ENCODE measurements at places on chromosomes 5 and 9. TPM values are rescaled to one million over a fixed set of nuclear protein-coding genes. Genes with fewer than 3 reads are reported as not detected.
A peak's percentile ranks its signal among the peaks of the same experiment; 100 is the strongest.

Gene RFESD
- 6.4 TPM for total RNA-seq

Gene REEP2
- total RNA-seq, result 1.1 TPM

Gene ARL14EPL
- not detected for total RNA-seq

Gene OR4F3
- total RNA-seq, result not detected

Gene LCP2
- 73.0 TPM for total RNA-seq

Gene CCL21
- 473 TPM for total RNA-seq

Gene ECSCR
- 46.7 TPM for total RNA-seq

Gene INSL4
- not detected for total RNA-seq

Gene TMEM8B
- total RNA-seq, result 11.6 TPM

Gene PCDHB7
- 4.7 TPM for total RNA-seq

DNA sequence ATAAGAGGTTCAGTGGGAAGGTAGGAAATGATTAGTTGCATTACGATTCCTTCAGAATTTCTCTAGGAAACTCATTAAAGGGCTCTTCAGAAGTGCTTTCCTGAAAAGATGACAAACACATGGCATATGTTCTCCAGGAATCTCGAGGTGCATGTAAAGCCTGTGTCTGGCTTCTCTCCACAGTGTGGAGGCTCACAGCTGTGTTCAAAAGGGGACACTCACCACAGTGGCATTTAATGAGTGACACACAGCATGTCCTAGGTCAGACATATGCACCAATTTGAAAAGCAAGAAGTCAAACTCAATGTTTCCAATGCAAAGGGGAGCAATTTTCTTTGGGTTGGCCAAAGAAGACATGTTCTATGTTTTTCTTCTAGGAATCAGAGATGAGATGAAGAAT lies 976.9 kb downstream of the MAT2B start:
- DNase-seq, result no peak
- no peak overlapping the region for H3K4me3 ChIP-seq
- H3K36me3 ChIP-seq, result no peaks in the 10 kb centered on the region
- H3K27me3 ChIP-seq, result no peaks in the 10 kb centered on the region

- no peaks in the 10 kb centered on the region for H3K4me1 ChIP-seq
- H3K27me3 ChIP-seq, result no peaks in the 10 kb centered on the region
- DNase-seq, result no peak
- H3K27ac ChIP-seq, result no peak overlapping the region
- no peak overlapping the region for H3K4me3 ChIP-seq
Observed at GRCh38 chr5:153153086-153153485, 337.4 kb upstream of the GRIA1 start.

- H3K4me3 ChIP-seq, result no peak overlapping the region
- H3K27ac ChIP-seq, result no peak overlapping the region
- no peaks in the 10 kb centered on the region for H3K36me3 ChIP-seq
- peak; percentile 17 for DNase-seq
- no peaks in the 10 kb centered on the region for H3K27me3 ChIP-seq
Observed at GRCh38 chr5:82664732-82665131, 386.6 kb upstream of the RPS23 start.

DNA sequence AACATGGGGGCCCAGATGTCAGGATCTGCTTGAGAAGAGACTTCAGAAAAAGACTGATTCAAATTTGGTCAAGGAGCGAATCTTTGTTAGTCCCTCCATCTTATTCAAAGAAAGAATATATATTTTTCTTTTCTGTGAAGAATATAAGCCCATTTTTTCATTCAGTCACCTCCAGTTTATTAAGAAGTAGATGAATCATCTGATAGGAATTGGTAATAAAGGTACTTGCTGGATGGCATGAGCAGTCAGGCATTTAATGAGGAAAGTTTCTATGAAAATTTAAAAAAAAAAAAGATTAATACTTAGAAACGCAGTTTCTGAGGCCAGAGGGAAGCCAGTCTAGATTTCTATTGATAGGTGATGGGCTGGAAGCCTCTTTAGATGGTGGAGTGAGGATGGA lies 373.1 kb upstream of the SMC2 start:
- H3K4me3 ChIP-seq, result no peak overlapping the region
- H3K27ac ChIP-seq, result no peak overlapping the region
- no peaks in the 10 kb centered on the region for H3K4me1 ChIP-seq
- no peak for DNase-seq

DNA sequence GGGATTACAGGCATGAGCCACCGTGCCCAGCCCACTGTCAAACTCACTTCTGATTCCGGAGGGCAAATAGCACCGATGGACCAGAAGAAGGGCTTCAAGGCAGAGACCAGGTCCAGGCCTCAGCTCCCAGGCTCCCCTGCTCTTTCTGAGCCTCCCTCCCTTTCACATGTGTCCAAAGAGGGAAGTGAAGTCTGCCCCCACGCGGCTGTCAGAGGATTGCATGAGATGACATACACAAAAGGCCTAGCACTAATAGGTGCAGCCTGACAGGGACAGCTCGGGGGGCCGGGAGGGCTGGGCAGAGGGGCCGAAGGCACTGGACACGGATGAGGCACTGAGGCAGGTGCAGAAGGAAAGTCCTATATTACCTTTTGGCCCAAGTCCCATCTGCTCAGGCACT lies 16.1 kb downstream of the FBP1 start:
- H3K27ac ChIP-seq, result no peak overlapping the region
- peak; percentile 51 for DNase-seq
- H3K4me3 ChIP-seq, result no peak overlapping the region
- no peaks in the 10 kb centered on the region for H3K36me3 ChIP-seq
- H3K27me3 ChIP-seq, result no peaks in the 10 kb centered on the region
- peaks cover 14% of the 10 kb centered on the region for H3K4me1 ChIP-seq

GRCh38 chr5:153959134-153959957 lies 79.4 kb downstream of the FAM114A2 start:
- no peak overlapping the region for H3K27ac ChIP-seq
- H3K4me1 ChIP-seq, result no peaks in the 10 kb centered on the region
- H3K27me3 ChIP-seq, result no peaks in the 10 kb centered on the region
- peak; percentile 32 for DNase-seq
- no peaks in the 10 kb centered on the region for H3K36me3 ChIP-seq

DNA sequence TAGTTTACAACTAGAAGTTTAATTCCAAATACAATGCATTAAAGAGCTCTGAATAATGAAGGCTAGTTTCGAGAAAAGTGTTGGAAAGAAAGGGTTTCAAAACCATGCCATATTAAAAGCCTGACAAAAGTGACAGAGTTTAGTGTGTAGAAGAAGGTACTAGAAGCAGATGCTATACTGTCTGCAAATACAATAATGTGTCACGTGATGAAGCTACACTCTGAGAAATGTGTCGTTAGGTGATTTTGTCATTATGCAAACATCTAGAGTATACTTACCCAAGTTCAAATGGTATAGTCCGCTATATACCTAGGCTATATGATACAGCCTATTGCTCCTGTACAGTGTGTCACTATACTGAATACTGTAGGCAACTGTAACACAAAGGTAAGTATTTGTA lies 494.1 kb downstream of the TLE1 start:
- no peaks in the 10 kb centered on the region for H3K27me3 ChIP-seq
- H3K36me3 ChIP-seq, result no peaks in the 10 kb centered on the region
- no peak overlapping the region for H3K4me3 ChIP-seq
- H3K4me1 ChIP-seq, result no peaks in the 10 kb centered on the region
- H3K27ac ChIP-seq, result no peak overlapping the region

DNA sequence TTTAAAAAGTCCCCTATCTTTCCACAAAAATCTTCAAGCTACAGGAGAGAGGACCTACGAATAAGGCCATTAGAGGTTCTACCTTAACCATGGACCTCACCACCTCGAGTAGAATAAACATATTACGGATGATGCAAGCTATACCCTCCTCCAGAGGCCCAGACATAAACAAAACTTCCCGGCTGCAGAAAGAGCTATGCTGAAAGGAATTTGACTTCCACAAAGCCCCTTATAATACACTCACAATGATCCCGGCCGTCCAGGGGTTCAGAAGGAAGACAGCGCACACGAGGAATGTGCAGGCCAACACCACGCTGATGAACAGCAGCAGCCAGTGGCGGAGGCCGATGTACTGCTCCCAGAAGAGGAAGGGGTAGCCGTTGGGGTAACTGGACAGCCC lies 59.0 kb downstream of the PTCH1 start:
- H3K27me3 ChIP-seq, result no peaks in the 10 kb centered on the region
- H3K36me3 ChIP-seq, result peaks cover 78% of the 10 kb centered on the region

GRCh38 chr9:24118190-24118589 lies 292.1 kb upstream of the ELAVL2 start:
- no peaks in the 10 kb centered on the region for H3K27me3 ChIP-seq
- no peak overlapping the region for H3K4me3 ChIP-seq
- H3K36me3 ChIP-seq, result no peaks in the 10 kb centered on the region
- DNase-seq, result no peak

- H3K27me3 ChIP-seq, result no peaks in the 10 kb centered on the region
- H3K36me3 ChIP-seq, result no peaks in the 10 kb centered on the region
- H3K27ac ChIP-seq, result peak overlapping the region; percentile 71
- peak; percentile 94 for DNase-seq
- H3K4me1 ChIP-seq, result peaks cover 61% of the 10 kb centered on the region
Observed at GRCh38 chr9:120935383-120935857, 8.8 kb upstream of the TRAF1 start.

DNA sequence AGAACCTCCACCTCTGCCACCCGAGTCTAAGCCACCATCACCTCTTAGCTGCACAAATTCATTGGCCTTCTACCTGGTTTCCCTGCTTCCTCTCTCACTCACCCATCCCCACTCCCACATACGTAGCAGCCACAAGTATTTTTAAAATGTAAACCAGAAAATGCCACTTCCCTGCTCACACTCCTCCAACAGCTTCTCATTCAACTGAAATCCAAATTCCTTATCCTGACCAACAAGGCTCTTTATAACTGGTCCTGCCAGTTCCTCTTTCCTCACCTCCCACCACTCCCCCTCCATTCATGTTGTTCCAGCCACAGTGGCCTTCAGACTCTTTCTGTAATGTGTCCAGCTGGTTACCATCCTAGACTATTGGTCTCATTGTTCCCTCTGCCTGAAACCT lies 25.0 kb upstream of the PALM2AKAP2 start:
- H3K4me3 ChIP-seq, result no peak overlapping the region
- H3K27me3 ChIP-seq, result no peaks in the 10 kb centered on the region
- DNase-seq, result peak; percentile 74
- H3K27ac ChIP-seq, result no peak overlapping the region
- H3K4me1 ChIP-seq, result no peaks in the 10 kb centered on the region

DNA sequence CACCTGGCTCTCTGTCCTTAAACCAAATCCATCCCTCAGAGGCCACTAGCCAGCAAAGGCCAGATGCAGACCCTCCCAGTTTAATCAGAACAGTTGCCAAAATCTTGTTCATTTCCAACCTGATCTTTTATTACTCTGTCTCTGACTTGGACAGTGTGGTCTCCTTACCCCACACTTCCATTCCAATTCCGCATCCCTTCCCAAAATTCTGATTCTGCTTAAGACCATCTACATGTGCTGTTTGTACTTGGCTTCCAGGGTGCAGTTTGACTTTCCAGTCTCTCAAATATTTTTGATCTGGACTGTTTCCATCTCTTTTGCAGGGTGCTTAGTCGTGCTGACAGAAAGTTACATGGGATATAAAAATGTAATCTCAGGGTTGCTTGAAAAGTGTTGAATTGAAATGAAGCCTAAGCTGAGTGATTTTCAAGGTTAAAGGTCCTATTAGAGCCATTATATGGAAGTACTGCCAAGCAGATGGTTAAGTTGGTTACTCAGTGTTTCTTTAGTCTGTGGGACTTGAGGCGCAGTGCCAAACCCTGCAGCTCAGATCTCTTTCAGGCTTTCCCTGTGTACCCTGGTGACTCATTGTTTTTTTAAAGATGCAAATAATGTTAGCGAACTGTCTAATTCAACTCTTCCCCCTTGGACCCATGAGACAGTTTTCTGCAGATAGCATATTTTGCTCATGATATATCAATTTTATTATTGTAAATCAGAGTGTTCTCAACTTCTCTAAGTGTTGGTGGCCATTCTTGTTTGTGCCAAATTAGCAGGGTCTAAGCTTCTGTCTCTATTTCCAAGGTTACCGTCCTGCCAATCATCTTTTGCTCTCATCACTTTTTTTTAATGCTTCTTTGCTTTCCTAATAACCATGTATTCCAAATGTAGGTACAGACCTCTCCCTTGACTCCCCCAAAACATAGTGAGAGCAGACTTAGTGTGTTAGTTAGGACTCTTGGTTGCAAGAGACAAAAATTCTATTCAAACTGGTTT lies 18.2 kb upstream of the DCP2 start:
- no peaks in the 10 kb centered on the region for H3K27me3 ChIP-seq
- no peak overlapping the region for H3K4me3 ChIP-seq
- peak; percentile 49 for DNase-seq

- no peak for DNase-seq
- no peaks in the 10 kb centered on the region for H3K27me3 ChIP-seq
- H3K4me3 ChIP-seq, result no peak overlapping the region
- H3K27ac ChIP-seq, result no peak overlapping the region
Observed at GRCh38 chr9:113176803-113177202, 26.0 kb downstream of the SLC31A2 start.

GRCh38 chr5:177093803-177094202 lies 7.1 kb downstream of the FGFR4 start:
- H3K4me3 ChIP-seq, result no peak overlapping the region
- peaks cover 50% of the 10 kb centered on the region for H3K36me3 ChIP-seq
- H3K27me3 ChIP-seq, result no peaks in the 10 kb centered on the region
- H3K27ac ChIP-seq, result no peak overlapping the region

DNA sequence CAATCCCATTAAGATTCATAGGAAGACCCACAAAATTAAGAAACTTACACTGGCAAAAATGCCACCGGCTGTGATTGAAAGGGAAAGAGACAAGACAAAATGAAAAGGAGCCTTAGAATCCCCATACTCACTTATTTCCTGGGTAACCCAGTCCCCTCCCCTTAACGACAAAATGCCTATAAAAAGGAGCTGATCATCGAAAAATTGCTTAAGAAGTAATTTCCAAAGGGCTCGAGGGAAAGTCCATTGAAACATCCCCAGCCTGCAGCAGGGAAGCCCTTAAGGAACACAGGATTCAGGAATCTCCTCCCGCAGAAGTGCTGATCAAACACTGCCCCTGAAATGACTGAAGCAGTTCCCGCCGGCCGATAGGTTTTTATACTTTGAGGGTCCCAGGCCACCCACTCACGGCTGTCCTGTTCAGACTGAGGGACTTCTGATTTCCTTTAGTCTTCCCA lies 677 bp upstream of the ZNF79 start:
- H3K27ac ChIP-seq, result peak overlapping the region; percentile 86
- no peak for DNase-seq
- H3K27me3 ChIP-seq, result no peaks in the 10 kb centered on the region
- peaks cover 1% of the 10 kb centered on the region for H3K36me3 ChIP-seq
- peaks cover 14% of the 10 kb centered on the region for H3K4me1 ChIP-seq
- H3K4me3 ChIP-seq, result peak overlapping the region; percentile 44

- H3K27ac ChIP-seq, result no peak overlapping the region
- DNase-seq, result no peak
- H3K4me3 ChIP-seq, result no peak overlapping the region
- H3K4me1 ChIP-seq, result no peaks in the 10 kb centered on the region
- no peaks in the 10 kb centered on the region for H3K27me3 ChIP-seq
Observed at GRCh38 chr5:111997308-111997707, 240.3 kb upstream of the NREP start.

Measured in lung (tissue), 17 donors.